Kidney (tissue), 22 donors: ENCODE measurements at places on chromosomes 1 and 21.

DNA sequence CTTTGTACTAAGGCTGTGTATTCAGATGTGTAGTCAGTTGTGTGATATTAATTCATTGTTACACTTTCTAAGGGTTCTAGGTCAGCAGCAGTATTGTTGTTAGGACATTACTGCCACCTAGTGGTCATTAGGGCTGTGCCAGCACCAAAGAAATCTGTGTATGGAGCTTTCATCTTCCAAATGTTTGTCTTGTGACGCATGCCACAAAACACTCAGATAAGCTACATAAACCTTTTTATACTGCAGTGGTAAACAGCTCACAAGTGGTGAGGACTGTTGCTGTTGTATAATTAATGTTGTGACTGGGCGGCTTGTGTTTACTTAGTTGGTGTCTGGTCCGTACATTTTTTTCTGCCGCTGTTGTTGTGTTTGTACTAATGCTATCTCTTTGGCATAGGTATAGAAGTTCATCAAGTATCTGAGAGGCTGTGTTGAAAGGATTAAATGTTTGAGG is 51.7 kb downstream of the S1PR1 start:
- peak; percentile 62 for DNase-seq

DNA sequence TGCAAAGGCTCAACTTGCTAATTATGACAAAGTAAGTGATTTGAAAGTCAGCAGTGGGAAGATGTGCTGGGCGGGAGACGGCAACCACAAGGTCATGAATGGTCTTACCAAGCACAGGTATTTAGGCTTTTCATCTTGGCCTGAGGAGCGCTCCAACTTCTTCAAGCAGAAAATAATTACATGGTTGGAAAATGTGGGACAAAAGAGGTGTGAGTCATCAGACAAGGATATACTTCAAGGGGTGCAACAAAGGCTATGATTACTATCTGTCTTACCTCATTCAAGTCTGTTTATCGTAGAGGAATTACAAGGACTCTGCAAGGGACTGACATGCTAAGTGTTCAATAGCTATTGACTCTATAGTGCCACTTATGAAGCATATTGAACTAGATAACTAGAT is 2005.7 kb downstream of the MRPL39 start:
- no peak for DNase-seq

DNA sequence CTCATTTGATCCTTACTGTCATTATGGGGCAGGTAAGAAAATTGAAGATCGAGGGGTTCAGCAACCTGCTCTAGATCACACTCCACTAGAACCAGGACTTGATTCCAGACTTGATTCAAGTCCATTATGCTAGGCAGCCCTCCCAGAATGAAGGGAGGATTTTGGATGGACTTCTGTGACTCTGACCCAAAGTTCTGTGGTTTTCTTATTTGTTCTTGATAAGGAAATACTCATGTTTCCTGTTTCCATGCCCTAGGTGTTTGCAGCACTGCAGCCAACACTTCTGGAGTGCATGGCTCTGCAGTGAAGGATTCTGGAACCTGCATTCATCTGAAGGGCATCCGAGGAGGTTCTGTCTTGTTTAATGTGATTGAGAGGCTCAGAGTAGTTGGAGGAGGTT is 140.0 kb downstream of the FCRL5 start:
- no peak for DNase-seq

GRCh38 chr1:85427849-85428248 is 37.1 kb downstream of the DDAH1 start:
- DNase-seq = no peak

DNA sequence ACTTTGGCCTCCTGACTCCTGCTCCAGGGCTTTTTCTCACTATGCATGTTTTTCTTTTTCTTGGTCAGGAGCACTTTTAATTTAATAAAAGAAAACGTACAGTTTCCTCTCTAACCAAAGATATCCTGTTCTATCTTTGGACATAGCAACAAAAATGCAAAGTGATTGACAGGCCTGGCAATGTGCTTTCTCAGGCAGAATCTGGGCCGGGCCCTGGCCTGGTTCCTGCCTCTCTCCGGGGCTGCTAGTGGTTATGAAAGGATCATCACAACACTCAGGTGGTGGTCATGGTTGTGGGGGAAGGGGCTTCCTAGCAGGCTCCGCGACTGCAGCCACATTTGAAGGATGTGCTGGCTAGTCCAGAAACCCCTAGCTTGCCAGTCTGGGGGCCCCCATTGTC is 85.8 kb upstream of the USP24 start:
- DNase-seq = no peak

DNA sequence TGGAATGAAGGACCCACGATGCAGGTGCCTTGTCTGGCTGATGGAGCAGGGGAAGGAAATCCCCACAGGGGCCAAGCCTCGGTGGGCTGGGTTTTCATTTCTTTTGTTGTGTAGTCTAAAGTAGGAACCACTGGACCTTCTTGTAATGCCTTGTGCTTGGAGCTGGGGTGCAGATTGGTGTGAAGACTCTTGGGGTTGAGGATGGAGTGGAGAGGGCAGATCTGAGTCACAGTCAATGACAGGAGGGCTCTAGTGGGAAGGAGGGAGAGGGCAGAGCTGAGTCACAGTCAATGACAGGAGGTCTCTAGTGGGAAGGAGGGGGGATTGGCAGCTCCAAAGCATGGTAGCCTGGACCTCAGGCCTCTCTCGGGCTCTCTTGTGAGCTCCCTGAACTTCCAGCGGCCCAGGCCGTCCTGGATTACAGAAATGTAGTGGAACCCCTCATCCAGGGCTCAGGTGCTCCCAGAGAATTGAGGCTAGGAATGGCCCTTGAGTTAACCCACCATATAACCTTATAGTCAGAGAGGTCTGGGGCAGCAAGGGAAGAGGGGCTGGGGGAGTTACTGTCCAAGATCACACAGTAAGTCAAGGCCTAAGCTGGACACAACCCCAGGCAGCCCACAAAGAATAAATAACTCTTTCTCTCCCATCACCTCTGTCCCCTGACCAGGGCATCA is 313.8 kb downstream of the MATN1 start:
- DNase-seq = no peak

- DNase-seq = no peak
Measured at GRCh38 chr1:18119771-18120377, 12.3 kb downstream of the IGSF21 start.

- DNase-seq = no peak
Measured at GRCh38 chr1:163668472-163668871, 346.7 kb downstream of the NUF2 start.

DNA sequence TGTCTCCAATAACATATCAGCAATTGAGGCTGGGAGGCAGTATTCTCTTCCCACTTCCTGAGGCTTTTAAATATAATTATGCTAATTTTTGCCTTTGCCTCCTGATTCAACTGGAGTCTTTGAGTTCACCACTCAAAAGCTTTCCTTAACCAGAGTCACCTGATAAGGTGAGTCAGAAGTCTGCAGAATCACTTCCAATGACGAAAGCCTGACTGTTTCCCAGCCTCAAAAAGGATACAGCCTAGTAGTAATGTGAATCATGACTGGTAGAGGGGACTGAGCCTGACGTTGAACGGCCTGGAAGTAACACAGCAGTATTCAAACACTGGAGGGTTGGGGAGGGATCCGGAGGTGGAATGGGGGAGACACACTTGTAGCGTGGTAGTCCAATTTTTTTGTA is 10.4 kb upstream of the MRPL9 start:
- DNase-seq = no peak

GRCh38 chr1:15152318-15153183 is 996 bp upstream of the TMEM51 start:
- DNase-seq = peak; percentile 96

DNA sequence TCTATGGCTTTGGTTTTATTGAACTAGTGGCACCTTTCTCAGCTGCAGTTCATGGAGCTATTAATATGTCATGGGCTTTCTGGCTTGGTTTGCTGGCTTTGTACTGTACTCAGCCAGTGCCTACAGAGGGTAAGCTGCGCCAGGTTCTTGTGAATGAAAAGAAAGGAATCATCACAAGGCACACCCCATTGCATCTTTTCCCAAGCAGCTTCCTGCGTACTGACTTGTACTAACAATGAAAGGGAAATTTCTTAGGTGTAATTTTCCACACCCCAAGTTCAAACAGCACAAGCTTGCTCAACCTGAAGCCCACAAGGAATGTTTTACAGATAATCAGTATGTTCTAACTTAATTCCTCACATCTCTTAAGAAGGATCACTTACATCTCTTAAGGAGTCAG is 78.0 kb upstream of the TNFSF18 start:
- no peak for DNase-seq

- DNase-seq = no peak
Measured at GRCh38 chr1:117695796-117696490, 90.1 kb downstream of the TENT5C start.

DNA sequence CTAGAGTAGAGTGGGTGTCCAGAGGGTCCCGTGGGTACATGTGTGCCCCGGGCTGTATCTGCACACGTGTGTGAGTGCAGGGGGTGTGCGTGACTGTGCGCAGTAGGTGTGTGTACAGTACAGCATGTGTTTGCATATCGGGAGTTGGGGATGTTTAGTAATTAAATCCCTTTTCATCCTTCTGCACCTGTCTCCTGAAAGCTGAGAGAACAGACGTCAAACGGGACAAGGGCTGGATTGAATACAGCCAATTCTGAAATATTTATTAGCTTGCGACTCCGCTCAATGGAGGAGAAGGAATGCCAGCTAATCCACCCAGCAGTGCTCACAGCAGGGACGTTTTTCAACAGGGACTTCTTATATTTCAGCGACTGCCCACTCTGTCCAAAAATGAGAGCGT is 44.7 kb upstream of the CASZ1 start:
- DNase-seq = no peak
